Amygdala (tissue), 56 donors: ENCODE measurements at places on chromosomes 2 and 18.

- no peak for DNase-seq
Measured at GRCh38 chr2:84807063-84807485, 73.8 kb downstream of the TRABD2A start.

DNA sequence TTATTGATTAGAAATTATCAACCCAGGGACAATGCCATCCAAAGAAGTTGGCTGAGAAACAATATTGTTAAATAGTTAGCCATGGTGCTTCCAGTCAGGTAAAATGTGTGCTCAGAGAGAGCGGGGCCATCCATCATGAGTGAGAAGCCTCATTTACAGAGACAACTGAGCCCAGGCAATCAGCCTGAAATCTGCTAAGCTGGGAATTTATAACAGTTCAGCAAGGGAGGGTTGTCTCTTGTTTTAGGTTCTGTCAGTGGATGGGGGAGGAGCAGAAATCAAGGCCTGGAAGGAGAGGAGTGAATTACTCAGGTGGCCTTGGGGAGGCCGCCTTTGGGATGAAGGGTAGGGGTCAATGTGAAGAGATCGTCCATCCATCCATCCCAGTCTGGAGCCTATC lies 102.5 kb upstream of the ST8SIA3 start:
- no peak for DNase-seq

GRCh38 chr18:79803611-79804051 lies 5.9 kb downstream of the KCNG2 start:
- no peak for DNase-seq

- DNase-seq: no peak
Measured at GRCh38 chr18:62827397-62827796, 112.1 kb downstream of the PHLPP1 start.

DNA sequence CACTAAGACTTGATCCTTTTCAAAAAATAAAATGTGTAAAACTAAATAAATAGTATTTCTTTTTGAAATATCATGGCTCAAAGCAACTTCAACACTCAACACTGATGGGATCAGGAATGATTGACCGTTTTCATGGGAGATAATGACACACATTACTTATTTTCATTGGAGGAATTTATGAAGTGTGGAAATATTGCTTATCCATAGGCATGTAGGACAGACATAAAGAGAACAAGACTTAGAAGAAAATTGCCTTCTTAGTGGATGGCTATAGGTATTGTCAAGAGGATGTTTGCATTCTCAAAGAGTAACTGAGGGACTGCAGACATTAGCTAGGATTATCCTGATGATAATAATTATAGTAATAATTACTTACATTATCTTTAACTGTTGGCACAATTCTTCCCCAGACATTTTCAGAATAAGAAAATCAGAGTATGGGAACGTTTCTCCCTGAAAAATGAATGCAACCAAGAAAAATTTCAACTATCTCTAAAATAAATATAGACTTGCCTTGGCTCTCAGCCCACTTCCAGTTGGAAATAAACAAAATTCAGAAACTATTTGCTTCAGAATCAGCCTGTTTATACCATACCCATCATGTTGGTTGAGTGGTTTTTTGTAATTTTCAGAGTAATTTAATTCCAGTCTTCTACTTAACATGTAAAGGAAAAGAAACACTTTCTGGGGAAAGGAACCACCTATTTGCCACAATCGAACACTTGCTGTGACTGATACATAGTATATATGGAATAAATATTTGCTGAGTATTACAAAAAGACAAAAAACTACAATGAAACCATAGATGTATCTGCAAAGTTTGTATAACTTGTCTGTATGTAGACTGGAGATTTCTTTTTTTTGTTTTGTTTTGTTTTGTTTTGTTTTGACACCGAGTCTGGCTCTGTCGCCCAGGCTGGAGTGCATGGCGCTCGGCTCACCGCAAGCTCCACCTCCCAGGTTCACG lies 165.7 kb downstream of the TMX3 start:
- DNase-seq: no peak
